ENCODE measurements at places on chromosomes 1 and 21.

- no peak for DNase-seq
These were observed 22.1 kb upstream of the DIP2A start for GRCh38 chr21:46436621-46437020.

GRCh38 chr1:241485554-241485992 is 34.0 kb downstream of the FH start:
- no peak for DNase-seq

GRCh38 chr1:116574581-116575291 is 3.9 kb upstream of the CD58 start:
- peak; percentile 33 for DNase-seq

DNA sequence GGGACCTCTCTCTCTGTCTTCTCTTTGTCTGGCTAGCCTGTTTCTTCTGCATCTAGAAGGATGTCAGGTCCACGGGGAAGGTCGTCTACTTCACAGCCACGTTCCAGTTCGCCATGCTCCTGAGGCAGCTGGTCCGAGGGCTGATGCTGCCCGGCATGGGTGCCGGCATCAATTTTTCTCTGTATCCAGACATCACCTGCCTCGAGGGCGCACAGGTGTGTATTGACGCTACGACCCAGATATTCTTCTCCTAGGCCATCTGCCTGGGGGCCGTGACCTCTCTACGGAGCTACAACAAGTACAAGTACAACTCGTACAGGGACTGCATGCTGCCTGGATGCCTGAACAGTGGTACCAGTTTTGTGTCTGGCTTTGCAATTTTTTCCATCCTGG is 841.6 kb upstream of the TMPRSS15 start:
- no peak for DNase-seq

GRCh38 chr1:183758913-183759312 is 46.0 kb upstream of the RGL1 start:
- no peak for DNase-seq

GRCh38 chr21:31530364-31530763 is 129.1 kb upstream of the SOD1 start:
- DNase-seq: no peak

- DNase-seq: no peak
These were observed 28.8 kb downstream of the TFF3 start for GRCh38 chr21:42286416-42286815.

GRCh38 chr1:222068937-222069336 is 327.0 kb upstream of the DUSP10 start:
- no peak for DNase-seq

- no peak for DNase-seq
These were observed 11.4 kb upstream of the TSPEAR start for GRCh38 chr21:44722731-44723130.

DNA sequence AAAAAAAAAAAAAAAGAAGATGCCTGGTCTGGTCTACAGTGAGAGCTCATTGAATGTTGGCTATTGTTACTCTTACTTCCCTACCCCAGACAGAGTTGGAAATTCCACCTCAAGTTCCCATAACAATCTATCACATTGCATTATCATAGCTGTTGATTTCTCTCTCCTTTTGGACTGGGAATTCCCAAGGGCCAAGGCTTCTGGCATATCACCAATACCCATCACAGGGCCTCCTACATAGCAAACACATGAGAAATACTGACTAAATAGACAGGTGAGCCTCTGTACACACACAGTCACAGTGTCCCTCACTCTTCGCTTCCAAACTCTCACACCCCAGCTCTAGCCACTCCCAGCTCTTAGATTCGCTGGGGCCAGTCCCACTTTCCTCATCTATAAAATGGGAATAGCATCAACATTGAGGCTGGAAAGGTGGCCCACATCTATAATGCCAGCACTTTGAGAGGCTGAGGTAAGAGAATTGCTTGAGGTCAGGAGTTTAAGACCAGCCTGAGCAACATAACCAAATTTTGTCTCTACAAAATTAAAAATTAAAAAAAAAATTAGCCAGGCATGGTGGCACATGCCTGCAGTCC is 6.4 kb downstream of the PTAFR start:
- DNase-seq: no peak

DNA sequence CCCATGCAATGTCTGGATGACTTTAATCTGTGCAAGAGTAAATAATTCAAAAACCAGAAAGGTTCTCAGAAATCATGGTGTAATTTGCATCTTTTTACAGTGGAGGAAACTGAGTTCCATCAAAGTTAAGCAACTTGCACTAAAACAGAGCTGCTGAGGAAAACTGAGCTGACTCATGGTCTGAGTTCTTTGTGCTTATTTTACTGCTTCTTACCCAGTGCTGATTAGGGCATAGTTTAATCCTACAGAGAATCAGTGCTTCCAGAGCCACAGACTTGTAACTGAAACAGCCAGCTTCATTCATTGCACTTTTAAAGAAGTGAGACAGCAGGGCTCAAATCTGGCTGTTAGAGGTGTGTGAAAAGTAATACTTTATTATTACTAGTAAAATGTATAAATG is 10.9 kb upstream of the RWDD3 start:
- DNase-seq: no peak

- no peak for DNase-seq
These were observed 84.7 kb upstream of the ZP4 start for GRCh38 chr1:237975376-237975775.

DNA sequence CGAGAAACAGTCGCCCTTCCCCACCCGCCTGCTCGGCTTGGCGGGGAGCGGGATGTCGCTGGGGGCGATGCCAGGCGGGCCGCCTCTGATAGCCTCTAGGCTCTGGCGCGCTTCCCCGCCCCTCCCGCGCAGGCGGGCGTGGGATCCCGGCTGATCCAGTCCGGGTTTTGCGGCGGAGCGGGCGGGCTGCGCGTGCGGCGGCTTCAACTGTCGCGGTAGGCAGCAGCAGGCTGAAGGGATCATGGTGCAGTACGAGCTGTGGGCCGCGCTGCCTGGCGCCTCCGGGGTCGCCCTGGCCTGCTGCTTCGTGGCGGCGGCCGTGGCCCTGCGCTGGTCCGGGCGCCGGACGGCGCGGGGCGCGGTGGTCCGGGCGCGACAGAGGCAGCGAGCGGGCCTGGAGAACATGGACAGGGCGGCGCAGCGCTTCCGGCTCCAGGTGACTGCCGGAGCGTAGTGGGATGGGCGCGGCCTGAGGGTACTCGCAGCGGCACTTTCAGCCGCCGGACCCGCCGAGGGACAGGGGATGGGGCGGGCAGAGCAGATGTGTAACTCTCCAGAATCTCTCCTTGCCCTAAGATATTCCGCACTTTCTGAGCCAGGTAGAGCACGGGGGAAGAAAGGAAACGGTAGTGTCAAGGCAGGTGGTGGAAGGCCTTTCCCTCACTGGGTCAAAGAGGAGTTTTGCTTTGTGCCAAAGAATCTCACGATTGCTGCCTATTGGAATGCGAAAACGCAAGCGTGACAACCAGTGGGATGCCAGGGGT is at the start of gene FAAH:
Gene FAAH, plus strand, starts transcription at position 210 of the 764 bp plus-strand sequence. Its CDS starts 32 bp downstream, at position 242.
- peak; percentile 86 for DNase-seq

All from hypothalamus (tissue), 51 donors.